Kidney (tissue), 22 donors: ENCODE measurements at places on chromosomes 2 and 18.

GRCh38 chr18:67428805-67429204 is 87.7 kb downstream of the DSEL start:
- no peak for DNase-seq
- no peaks in the 10 kb centered on the region for H3K36me3 ChIP-seq
- no peaks in the 10 kb centered on the region for H3K27me3 ChIP-seq
- H3K4me3 ChIP-seq = no peak overlapping the region
- no peaks in the 10 kb centered on the region for H3K4me1 ChIP-seq

- no peak within 1 kb of the TSS for H3K27ac ChIP-seq
- DNase-seq = peak; percentile 84
- H3K4me1 ChIP-seq = no peaks in the 10 kb centered on the region
- no peak within 1 kb of the TSS for H3K4me3 ChIP-seq
- no peaks in the 10 kb centered on the region for H3K27me3 ChIP-seq
These were observed at the start of gene ERFE for GRCh38 chr2:238158509-238159070. Gene ERFE (plus strand): TSS chr2:238158970. CDS start chr2:238159008, 38 bp downstream.

GRCh38 chr2:170180031-170180566 is 2.2 kb downstream of the MYO3B start:
- H3K27ac ChIP-seq = peak overlapping the region; percentile 75
- H3K27me3 ChIP-seq = no peaks in the 10 kb centered on the region
- H3K4me3 ChIP-seq = peak overlapping the region; percentile 7
- H3K36me3 ChIP-seq = no peaks in the 10 kb centered on the region
- peaks cover 5% of the 10 kb centered on the region for H3K4me1 ChIP-seq
- DNase-seq = no peak

GRCh38 chr18:62898359-62898758 is 183.0 kb downstream of the PHLPP1 start:
- peaks cover 2% of the 10 kb centered on the region for H3K36me3 ChIP-seq
- H3K4me3 ChIP-seq = no peak overlapping the region
- no peaks in the 10 kb centered on the region for H3K4me1 ChIP-seq
- DNase-seq = no peak
- H3K27ac ChIP-seq = no peak overlapping the region

- DNase-seq = no peak
- no peak overlapping the region for H3K4me3 ChIP-seq
- H3K27me3 ChIP-seq = no peaks in the 10 kb centered on the region
- H3K27ac ChIP-seq = no peak overlapping the region
These were observed 291.5 kb upstream of the KLHL29 start for GRCh38 chr2:23093513-23093912.
